ENCODE measurements at places on chromosomes 11 and 22. TPM values are rescaled to one million over a fixed set of nuclear protein-coding genes. Genes with fewer than 3 reads are reported as not detected.

DNA sequence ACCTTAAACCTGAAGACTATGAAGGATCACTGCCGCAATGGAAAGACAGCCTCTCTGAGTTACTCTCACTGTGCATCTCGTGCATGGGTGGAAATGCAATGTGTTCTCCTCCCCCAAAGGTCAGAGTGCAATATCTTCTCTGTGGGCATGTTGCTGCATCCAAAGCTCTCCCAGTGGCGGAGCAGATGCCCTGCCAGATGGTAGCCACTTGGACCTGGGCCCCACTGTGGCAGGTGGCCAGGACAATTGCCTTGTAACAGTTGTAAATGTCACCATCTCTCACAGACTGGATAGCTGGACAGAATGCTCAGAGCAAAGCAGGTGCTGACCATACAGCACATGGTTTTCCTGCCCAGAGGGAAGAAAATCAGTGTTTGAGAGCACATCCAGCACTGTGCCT is 542.0 kb downstream of the FAM181B start:
- H3K36me3 ChIP-seq, result no peaks in the 10 kb centered on the region
- no peaks in the 10 kb centered on the region for H3K4me1 ChIP-seq
- no peaks in the 10 kb centered on the region for H3K27me3 ChIP-seq
- H3K27ac ChIP-seq, result no peak overlapping the region
- no peak for DNase-seq

Gene KLHDC7B
- total RNA-seq, result not detected

Gene VSIG10L2
- 0.10 TPM for total RNA-seq

DNA sequence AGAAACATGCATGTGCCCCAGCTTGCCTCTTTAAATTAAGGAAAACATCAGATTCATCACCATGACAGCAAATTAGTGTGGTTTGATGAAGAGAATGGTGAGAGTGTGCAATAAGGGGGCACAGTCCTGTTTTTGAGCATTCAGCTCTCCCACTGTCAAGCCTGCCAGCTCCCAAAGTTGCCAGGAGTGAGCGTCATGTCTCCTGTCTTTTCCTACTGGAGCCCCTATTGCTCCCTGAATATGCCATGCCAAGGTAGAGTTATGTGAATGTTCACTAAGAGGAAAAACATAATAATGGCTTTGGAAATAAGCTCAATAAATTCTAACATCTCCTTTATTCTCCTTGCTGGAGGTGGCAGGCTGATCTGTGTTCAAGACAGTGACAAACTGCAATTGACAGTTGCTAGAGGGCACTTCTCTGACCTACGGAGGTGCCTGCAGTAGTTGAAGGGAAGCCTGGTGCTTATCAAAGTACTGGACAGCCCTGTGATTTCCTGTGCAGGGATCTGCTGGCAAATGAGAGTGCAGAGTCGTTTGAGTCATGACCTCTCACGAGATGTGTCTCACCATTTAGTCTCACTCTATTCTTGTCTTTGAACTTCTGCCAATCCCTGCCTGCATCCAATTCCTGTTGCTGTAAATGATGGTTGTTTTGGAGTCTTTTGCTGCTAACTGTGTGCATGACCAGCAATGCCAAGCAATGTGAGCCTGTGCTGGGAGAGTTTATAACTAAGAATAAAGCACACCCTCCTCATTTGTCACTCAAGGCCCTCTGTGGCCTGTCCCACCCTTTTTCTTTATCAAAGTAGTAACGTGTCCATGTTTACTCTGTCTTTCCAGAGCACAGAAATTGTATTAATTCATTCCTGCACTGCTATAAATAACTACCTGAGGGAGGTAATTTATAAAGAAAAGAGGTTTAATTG is 34.8 kb downstream of the MRGPRX2 start:
- no peaks in the 10 kb centered on the region for H3K4me1 ChIP-seq
- H3K4me3 ChIP-seq, result no peak overlapping the region
- DNase-seq, result no peak
- H3K36me3 ChIP-seq, result no peaks in the 10 kb centered on the region
- no peaks in the 10 kb centered on the region for H3K27me3 ChIP-seq

Gene PLAAT2
- not detected for total RNA-seq

Gene SCGB1A1
- total RNA-seq, result not detected

Gene SERPIND1
- 0.22 TPM for total RNA-seq

DNA sequence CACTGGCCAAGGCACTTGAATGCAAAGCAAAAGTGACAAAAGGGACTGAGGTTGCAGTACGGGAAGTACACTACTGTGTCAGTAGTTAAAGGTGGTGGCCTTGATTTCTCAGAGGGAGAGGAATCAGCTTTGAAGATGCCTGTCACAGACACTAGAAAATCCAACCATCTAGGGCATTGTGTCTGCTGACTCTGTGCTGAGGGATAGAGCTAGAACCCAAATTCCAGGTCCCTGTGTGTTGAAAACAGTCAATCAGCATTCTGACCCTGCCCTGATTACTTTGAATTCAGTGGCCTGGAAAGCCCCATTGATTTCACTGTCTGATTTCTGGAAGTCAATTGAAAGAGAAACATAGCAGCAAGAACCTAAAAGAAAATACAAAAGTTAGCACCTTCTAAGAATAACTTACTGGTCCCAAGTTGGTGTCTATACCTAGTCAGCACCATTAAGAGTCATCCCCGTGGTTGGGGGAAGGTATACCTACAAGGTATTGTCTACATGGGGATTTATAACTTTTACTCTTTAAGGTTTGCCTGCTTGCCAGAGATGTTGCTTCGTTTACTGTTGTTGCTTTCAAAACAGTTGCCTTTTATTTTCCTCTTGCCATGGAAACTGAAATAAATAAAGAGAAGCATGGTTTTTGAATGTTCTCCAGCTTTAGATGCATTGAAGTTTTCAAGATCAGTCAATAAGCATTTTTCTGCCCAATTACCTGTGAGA is 97.3 kb downstream of the PDHX start:
- DNase-seq, result no peak
- no peak overlapping the region for H3K27ac ChIP-seq
- H3K27me3 ChIP-seq, result no peaks in the 10 kb centered on the region
- H3K36me3 ChIP-seq, result no peaks in the 10 kb centered on the region
- no peak overlapping the region for H3K4me3 ChIP-seq
- H3K4me1 ChIP-seq, result peaks cover 11% of the 10 kb centered on the region

DNA sequence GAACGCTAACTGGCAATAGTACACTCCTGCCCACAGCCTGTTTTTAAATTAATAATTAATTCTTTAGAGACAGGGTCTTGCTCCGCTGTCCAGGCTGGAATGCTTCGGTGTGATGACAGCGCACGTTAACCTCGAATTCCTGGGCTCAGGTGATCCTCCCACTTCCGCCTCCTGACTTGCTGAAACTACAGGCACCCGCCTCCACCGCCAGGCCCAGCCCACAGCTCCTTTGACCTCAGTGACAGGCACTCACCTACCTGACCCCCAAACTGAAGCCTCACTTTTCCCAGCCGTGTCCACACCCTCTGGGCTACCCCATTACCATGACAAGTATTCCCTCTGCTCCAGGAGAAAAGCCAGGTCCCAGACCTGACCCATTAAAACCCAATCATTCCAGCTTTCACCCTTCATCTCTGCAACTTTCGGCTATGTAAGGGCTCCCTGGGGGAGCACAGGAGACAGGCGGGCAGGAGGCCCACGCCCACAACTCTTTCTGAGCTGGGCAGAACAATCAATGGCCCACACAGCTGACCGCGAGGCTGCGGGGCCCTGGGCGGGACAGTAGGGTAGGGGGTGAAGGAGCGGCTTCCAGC is 730 bp downstream of the LMNTD2 start:
- H3K4me1 ChIP-seq, result peaks cover 9% of the 10 kb centered on the region
- H3K27me3 ChIP-seq, result peaks cover 32% of the 10 kb centered on the region
- DNase-seq, result no peak
- peak overlapping the region; percentile 92 for H3K4me3 ChIP-seq
- H3K36me3 ChIP-seq, result no peaks in the 10 kb centered on the region
- H3K27ac ChIP-seq, result no peak overlapping the region

DNA sequence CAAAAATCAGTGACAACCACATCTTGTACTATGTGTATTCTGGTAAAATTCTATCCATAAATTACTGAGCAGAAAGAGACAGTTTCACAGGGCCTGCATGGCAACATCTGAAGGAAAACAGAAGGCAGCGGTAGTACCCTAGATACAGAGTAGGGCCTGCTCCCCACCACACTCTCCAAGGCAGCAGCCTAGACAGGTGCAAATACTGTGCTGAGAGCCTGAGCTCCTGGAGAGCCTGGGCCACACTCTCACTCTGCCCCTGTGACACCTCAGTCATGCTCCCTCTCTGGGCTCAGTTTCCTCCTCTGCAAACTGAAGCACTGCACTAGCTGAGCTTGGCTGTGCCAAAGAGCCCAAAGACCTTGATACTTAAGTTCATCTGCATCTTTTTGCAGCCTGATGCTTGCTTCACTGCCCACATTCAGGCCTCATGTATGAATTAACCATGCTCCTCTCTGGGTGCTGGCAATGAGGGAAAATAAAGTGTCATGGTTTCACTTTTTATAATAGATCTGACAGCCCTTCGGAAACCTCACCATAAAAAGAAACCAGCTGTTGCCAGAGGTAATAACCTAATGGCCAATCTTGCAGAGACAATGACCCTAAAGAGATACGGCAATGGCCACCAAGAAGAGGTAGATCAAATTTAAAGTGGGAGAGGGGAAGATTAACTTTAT is 104.7 kb downstream of the PLEKHA7 start:
- no peaks in the 10 kb centered on the region for H3K27me3 ChIP-seq
- H3K4me1 ChIP-seq, result no peaks in the 10 kb centered on the region
- H3K27ac ChIP-seq, result no peak overlapping the region
- DNase-seq, result no peak

Gene OR56A1
- total RNA-seq, result not detected

Gene FJX1
- total RNA-seq, result 10.8 TPM

Gene PIWIL4
- total RNA-seq, result 2.1 TPM

GRCh38 chr11:104918113-104918824 is 20.0 kb upstream of the CASP12 start:
- DNase-seq, result no peak
- H3K36me3 ChIP-seq, result no peaks in the 10 kb centered on the region
- H3K27me3 ChIP-seq, result no peaks in the 10 kb centered on the region

Gene CCDC81
- not detected for total RNA-seq

Gene KCNJ4
- total RNA-seq, result not detected

Gene SLC15A3
- total RNA-seq, result 6.9 TPM

DNA sequence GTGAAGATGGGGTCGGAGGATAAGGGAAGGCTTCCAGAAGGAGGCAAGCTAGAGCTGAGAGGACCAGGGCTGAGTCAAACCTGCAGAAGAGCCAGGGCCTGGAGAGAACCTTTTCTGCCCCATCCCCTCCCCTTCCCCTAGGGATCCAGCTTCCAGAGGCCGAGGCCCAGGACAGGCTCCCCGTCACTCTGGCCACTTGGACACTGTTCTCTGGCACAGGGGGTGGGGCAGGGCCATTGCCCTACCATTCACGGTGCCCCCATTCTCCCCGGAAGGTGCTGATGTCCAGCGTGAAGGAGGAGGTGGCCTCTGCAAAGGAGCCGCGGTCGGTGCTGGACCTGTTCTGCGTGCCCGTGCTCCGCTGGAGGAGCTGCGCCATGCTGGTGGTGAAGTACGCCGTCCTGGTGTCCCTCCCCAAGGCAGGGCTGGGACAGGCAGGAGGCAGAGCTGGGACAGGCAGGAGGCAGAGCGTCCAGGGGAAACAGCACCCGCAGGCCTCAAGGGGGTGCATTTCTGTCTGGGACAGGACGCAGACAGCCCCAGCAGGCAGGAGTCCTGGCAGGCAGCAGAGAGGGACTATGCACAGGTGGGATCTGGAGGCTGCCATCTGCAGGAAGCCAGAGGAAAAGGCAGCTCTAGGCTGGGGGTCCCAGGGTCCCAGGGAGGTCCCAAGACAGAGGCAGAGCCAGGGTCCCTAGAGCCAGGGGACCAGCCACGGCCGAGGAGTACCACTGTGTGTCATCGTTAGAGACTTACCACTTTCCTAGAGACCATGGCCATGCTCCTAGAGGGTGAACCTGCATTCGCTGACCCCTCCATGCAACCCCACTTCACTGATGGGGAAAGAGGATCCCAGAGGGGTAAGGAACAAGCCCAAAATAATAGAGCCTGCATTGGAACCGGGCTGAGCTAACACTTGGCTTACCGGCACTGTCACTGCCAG is 25.8 kb upstream of the SLC22A12 start:
- H3K27me3 ChIP-seq, result no peaks in the 10 kb centered on the region
- H3K4me3 ChIP-seq, result no peak overlapping the region
- H3K36me3 ChIP-seq, result no peaks in the 10 kb centered on the region
- no peak overlapping the region for H3K27ac ChIP-seq

- no peaks in the 10 kb centered on the region for H3K4me1 ChIP-seq
- DNase-seq, result no peak
- H3K36me3 ChIP-seq, result no peaks in the 10 kb centered on the region
These were observed 859.3 kb downstream of the BRD1 start for GRCh38 chr22:48968201-48968959.

Gene CDC42EP2
- total RNA-seq, result 5.9 TPM

Gene QSER1
- 17.2 TPM for total RNA-seq

Gene OR4C46
- not detected for total RNA-seq

DNA sequence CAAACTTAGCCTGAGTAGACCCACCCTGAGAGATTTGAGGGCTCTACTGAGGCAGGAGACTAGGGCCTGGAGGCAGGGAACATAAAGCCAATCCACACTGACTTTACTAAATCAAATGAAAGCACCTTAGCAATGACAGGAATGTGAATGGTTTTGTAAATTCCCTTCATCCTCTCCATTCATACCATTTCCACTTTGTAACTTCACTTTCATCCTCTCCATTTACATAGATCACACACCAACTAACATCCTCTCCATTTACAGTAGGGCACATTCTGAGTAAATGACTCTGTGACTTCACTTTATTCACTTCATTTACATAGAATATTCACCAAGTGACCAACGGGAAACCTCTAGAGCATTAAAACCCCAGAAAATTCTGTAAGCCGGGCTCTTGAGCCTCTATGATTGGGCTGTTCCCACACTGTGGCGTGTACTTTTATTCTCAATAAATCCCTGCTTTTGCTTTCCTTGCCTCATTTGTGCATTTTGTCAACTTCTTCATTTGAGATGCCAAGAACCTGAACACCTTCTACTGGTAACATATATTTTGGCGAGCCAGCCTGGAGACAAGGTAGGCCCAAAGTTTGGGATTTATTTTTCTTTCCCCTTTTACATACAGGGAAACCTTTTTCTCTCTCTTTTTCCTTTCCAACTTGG is 82.9 kb downstream of the PIWIL4 start:
- H3K4me3 ChIP-seq, result no peak overlapping the region
- DNase-seq, result no peak
- no peaks in the 10 kb centered on the region for H3K36me3 ChIP-seq
- peak overlapping the region; percentile 56 for H3K27ac ChIP-seq
- H3K4me1 ChIP-seq, result peaks cover 14% of the 10 kb centered on the region

GRCh38 chr11:114447444-114447843 is 8.2 kb downstream of the REXO2 start:
- no peak for DNase-seq
- H3K4me3 ChIP-seq, result no peak overlapping the region
- H3K27ac ChIP-seq, result no peak overlapping the region
- H3K27me3 ChIP-seq, result no peaks in the 10 kb centered on the region
- no peaks in the 10 kb centered on the region for H3K36me3 ChIP-seq
- H3K4me1 ChIP-seq, result peaks cover 6% of the 10 kb centered on the region

Gene P2RX6
- total RNA-seq, result 41.8 TPM

DNA sequence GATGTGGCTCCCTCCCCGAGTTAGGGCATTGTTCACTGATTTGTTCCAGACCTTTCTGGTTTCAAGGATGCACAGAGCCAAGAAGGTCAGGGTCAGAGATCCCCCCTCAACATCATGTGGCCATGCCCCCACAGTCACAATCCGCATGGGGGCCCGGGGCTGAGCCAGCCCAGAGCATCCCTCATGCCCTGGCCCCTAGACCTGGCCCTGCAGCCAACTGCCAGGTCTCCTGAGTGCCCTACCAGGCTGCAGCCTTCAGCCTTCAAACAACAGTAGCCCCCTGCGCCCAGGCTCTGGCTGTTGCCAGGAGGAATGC is 142.4 kb downstream of the CRYBB2 start:
- no peaks in the 10 kb centered on the region for H3K36me3 ChIP-seq
- H3K27me3 ChIP-seq, result no peaks in the 10 kb centered on the region
- H3K4me1 ChIP-seq, result no peaks in the 10 kb centered on the region
- no peak overlapping the region for H3K4me3 ChIP-seq
- no peak for DNase-seq

Gene ADORA2A
- total RNA-seq, result 0.39 TPM
